ENCODE measurements at places on chromosomes 7 and 10.
A peak's percentile ranks its signal among the peaks of the same experiment; 100 is the strongest.

GRCh38 chr7:116832692-116833091, 29.7 kb upstream of the CAPZA2 start:
- DNase-seq: no peak

DNA sequence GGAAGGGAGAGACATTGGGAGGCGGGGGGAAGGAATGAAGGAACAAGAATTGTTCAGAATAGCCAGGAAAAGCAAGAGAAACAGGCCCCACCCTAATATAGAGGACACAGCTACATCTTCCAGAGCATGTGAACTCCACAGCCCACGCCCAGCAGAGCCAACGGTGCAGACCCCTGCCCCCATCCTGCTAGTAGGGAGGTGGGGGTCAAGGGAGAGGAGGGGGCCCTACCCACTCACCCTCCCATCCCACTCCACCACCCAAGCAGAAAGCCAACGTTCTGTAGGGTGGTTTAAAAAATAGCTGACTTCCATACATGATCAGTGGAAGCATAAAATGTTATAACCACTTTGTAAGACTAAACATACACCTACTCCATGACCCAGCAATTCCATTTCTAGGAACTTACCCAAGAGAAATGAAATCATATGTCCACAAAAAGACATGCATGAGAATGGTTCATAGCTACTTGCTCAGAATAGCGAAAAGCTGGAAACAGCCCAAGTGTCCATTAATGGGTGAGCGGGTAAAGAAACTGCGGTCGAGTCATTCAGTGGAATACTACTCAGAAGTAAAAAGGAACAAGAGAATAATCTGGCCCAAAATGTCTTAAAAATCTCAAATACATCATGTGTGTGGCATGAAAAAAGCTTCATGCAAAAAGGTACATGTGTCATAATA, 31.8 kb downstream of the CTBP2 start:
- no peak for DNase-seq

DNA sequence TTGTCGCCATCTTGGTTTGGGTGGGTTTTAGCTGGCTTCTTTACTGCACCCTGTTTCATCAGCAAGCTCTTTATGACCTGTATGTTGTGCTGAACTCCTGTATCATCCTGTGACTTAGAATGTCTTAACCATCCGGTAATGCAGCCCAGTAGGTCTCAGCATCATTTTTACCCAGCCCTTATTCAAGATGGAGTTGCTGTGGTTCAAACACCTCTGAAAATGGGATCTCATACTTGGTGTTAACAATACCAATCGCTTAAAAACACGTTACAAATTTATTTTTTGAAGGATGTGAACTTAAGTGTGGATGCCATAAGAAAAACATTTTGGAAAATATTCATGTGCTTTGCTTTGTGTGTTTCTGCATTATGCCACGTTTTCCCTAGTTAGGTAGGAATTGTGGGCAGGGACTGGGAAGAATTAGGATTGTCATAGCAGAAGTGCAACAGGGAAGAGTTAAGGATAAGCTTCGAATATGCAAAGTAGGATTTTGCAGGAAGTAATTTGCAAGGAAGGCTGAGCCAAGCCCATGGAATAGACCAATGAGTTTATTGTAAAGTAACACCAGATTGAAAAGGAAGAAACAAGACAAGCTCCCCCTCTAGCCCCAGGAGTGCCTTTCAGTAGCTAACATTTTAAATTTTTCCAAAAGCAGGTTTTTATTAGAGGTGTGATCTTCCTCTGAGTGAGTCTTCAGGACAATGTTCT, 56.4 kb downstream of the PRR15 start:
- no peak for DNase-seq

DNA sequence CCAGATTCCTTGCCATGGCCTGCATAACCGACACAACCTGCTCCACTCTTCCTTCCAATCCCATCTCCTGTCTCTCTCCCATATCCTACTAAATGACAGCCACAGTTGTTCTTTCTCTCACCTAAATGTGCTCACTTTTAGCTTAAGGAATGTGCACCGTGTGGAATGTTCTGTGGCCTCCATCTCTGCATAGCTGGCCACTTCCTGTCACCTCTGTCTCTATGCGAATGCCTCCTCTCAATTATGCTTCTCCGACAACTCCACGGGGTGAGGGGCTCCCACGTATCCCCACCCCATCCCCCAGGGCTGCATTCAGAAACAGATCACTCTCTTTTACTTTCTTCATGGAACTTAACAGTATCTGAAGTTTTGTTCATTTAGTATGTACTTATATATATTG, 110.7 kb downstream of the RAB18 start:
- no peak for DNase-seq

DNA sequence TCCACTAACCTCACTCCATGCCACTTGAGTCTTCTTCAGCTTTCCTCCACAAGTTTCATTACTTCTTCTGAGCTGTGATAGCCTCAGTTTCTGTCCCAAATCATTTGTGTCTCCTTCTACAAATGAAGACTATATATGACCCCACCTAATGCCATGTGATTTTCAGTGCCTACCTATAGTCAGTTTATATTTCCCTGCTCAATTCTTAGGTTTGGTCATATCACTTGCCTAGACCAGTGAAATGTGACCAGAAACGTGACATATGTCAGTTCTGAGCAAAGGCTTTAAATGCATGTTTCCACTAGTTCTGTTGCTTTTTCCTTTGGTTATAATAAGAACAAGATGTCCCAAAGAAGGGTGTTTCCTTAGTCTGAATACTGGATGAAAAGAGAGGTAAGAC, 24.6 kb upstream of the REEP3 start:
- DNase-seq: no peak

GRCh38 chr10:80453842-80454512, at the start of gene TSPAN14:
TSPAN14 (plus strand) TSS chr10:80454310; CDS start chr10:80489234, 34,924 bp downstream.
- DNase-seq: no peak

GRCh38 chr10:131929122-131929845, 28.5 kb downstream of the PPP2R2D start:
- no peak for DNase-seq

DNA sequence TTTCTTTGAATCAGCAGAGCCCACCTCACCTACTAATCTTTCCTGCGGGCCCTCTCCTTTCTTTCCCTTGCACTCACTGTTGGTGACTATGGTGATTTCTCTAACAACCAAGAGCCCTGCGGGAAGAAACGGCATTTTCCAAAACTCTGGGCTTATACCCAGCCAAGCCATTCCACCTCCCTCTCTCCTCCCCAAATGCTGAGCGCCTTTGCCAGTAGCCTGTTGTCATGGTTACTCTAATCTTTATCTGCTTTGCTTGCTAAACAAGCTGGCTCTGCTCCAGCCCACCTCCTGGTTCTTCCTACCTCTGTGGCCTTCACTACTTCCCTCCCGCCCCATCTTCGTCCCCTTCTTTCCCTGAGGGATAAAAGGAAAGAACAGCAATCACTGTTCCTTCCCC, 86.7 kb downstream of the DGKI start:
- no peak for DNase-seq

DNA sequence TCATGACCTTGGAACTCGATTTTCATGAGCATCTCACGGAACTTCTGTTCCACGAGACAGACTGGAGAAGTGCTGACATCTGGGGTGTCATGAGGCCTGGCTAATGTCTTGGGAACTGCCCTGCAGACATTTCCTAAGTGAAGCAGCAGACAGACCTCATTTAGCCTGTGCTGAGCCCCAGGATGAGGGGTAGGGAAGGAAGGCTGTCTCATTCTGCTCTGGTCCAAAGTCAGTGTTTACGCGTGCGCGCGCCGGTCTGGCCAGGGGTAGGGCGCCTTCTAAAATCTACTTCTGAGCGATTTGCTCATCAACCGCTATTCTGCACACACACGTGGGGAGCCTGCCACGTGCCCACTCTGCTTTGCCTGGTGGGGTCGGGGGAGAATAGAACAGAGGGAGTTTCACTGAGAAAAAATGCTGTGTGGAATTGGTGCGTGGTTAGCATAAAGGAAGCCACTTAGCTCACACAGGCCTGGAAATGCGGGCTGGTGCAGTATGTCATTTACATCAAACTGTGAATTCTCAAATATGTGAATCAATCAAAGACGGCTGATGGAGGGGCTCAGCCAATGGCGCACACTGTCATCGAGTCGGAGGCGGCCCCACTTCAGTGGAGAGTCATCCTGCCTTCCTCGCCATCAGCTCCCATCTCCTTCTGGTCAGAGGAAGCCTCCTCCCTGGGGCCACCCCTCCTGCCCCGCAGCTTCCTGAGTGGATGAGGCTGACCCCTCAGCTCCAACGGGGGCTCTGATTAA, 335.1 kb downstream of the ADARB2 start:
- no peak for DNase-seq

- DNase-seq: no peak
Observed at GRCh38 chr7:103597606-103598005, 151.6 kb upstream of the SLC26A5 start.

GRCh38 chr10:103111031-103111917, 81.8 kb downstream of the NT5C2 start:
- no peak for DNase-seq

DNA sequence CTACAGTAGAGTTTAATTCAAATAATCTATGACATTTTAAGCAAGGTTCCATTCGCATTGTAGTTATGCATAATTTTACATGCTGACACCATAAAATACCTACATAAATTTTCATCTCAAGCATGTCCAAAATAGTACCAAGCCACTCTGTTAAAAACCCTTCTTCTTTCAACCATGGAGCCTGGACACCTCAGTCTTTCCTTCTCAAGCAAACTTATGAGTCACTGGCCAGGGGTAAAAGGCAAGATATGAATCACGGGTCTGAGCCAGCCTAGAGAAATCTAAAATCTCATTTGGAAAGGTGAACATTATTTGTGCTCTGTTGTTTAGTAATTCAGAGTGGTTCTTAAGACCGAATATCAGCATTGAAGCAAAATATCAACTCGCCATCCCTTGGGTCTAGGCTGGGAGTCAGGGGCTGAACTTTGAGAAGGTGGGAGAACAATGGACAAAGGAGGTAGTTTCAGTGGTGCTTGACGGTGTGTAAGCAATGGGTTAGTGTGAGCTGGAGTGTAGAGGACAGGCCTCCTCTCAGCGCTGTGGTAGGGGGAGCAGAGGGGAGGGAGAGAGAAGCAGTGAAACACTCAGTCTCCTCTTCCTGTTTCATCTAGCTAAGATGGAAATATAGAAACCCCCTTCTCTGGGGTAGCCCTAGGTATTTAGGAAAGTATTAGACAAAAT, 19.1 kb upstream of the GPAM start:
- no peak for DNase-seq

DNA sequence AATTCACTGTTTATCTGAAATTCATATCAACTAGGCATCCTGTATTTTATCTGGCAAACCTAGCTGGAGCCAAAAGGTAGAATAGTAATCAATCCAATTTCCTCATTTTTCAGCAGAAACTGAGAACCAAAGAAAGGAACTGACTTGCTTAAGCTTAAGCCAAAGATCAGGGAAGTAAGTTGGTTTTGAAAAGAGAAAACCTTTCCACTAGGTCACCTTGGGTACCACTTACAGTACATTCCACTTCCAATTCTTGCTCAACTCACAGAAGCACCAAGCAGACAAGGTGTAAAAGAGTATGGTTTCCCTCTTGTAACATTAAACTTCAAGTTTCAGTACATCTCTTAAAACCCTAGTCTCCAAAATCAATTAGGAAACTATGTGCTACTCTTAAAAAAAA, 79.6 kb downstream of the ZFAND4 start:
- no peak for DNase-seq

DNA sequence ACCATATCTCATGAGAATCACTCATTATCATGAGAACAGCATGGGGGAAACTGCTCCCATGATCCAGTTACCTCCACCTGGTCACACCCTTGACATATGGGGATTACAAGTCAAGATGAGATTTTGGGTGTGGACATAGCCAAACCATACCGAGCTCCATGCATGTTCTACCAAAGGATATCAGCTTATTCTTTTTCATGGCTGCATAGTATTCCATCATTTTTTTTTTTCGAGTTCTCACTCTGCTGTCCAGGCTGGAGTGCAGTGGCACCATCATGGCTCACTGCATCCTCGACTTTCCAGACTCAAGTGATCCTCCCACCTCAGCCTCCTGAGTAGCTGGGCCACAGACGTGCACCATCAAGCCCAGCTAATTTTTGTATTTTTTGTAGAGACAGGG, 668.3 kb downstream of the GATA3 start:
- no peak for DNase-seq

- DNase-seq: no peak
Observed at GRCh38 chr10:86306628-86307278, 59.8 kb downstream of the GRID1 start.

- no peak for DNase-seq
Observed at GRCh38 chr10:18868919-18869318, 179.7 kb upstream of the MALRD1 start.

- DNase-seq: no peak
Observed at GRCh38 chr7:81433692-81434331, 336.0 kb downstream of the HGF start.

DNA sequence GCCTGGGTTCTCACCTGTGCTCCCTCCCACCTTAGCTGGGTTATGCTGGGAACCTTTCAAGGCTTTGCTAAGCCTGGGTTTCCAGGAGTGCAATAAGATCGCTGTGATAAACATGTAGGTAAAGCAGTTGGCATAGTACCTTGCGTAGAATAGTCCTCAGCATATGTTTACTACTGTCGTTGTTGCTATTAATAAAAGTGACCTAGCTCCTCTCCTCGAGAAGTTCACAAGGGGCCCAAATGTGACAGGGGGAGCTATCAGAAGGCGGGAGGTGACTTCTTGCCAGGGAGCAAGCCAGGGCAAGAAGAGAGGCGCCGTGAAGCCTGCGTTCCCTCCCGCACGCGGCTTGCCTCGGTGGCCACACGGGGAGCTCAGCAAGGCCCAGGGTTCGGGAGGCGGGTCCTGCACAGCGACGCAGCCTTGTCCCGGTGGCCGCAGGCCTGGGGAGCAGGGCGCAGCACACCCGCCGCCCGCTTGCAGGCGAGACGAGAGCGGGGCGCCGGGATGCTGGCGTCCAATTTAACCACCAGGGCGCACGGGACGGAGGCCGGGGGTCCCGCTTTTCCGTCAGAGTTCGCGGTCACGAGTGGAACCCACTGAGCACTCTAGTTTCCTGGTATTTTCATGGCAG, 106.2 kb downstream of the SNX10 start:
- peak; percentile 44 for DNase-seq

- no peak for DNase-seq
Observed at GRCh38 chr7:116598861-116599260, 73.1 kb upstream of the MET start.
